ENCODE measurements at places on chromosomes 7 and 10.

DNA sequence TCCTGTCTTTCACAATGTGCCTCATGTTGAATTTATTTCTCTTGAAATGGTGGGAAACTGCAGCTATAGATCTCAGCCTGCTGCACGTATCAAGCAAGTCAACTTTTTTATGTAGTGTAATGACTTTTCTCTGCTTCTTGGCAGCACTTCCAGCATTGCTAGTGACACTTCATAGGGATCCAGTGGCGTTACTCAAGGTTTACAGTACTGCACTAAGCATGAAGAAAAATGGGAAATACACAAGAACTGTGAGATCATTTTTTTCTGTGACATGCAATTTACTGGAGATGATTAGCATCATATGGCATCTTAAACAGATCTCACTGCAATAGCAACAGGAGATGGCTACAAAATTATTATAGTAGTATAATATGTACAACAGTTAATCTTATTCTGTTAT is 90.9 kb downstream of the POLR1F start:
- no peak for DNase-seq

GRCh38 chr10:123757853-123758252 is 91.7 kb downstream of the GPR26 start:
- DNase-seq: no peak

- DNase-seq: no peak
These were observed 166.7 kb downstream of the TCERG1L start for GRCh38 chr10:131144711-131145375.

- DNase-seq: no peak
These were observed 116.9 kb downstream of the SVOPL start for GRCh38 chr7:138584283-138584682.

DNA sequence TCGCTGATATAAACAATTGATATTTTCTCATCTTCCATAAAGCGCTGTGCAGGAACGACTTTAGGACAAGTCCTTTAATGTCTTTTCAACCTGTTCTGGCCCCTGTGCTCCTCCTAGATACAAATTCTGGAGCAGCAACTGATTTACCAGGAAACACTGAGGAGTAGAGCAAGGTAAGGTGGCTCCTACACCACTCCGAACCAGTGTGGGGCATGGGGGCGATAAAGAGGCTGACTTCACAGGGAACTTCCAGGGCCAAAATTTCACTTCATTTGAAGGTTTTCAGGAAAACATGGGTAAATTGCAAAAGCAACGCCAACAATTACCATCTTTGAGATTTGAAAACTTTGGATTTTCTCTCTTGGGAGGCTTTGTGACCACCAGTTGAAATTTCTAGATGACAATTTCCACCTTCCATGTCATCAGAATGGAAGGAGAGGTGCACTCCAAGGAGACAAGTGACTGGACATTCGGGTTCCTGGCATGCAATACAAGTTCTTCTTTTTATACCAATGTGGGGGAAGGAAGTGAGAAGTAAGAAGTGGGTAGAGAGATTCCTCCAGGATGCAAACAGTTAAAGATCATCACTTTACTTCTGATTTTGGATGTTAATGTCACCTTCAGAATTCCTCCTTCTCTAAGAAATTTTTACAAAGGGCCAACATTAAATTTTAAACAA is 118.5 kb downstream of the FAM107B start:
- no peak for DNase-seq

GRCh38 chr10:50291261-50291850 is 40.0 kb upstream of the ASAH2 start:
- DNase-seq: no peak

- no peak for DNase-seq
These were observed 368.1 kb downstream of the RPS24 start for GRCh38 chr10:78401624-78402367.

Measured in AG09319 (cell line).